Dermis microvascular lymphatic vessel endothelial cell (primary cell): ENCODE measurements at places on chromosomes 6 and 20. TPM values are rescaled to one million over a fixed set of nuclear protein-coding genes. Genes with fewer than 3 reads are reported as not detected.

Gene NR2E1
- total RNA-seq = not detected in 2 replicates

Gene C20orf141
- not detected in 2 replicates for total RNA-seq

Gene FILIP1
- 1.7 and 3.8 TPM in 2 replicates for total RNA-seq

Gene NKX2-4
- total RNA-seq = not detected in 2 replicates

Gene PDE10A
- 8.0 and 10.2 TPM in 2 replicates for total RNA-seq

Gene PRDM13
- total RNA-seq = not detected in 2 replicates

Gene STMND1
- not detected in 2 replicates for total RNA-seq

Gene HS3ST5
- total RNA-seq = not detected in 2 replicates

Gene PSORS1C2
- not detected in 2 replicates for total RNA-seq

Gene OR2B2
- total RNA-seq = not detected in 2 replicates

Gene ESR1
- total RNA-seq = not detected in 2 replicates

Gene PLG
- total RNA-seq = not detected in 2 replicates

Gene PGC
- total RNA-seq = not detected in 2 replicates

Gene KCNG1
- 1.9 and 2.3 TPM in 2 replicates for total RNA-seq

Gene SOX18
- total RNA-seq = 27.2 and 75.7 TPM in 2 replicates

Gene SGK2
- under 0.01 and 0.13 TPM in 2 replicates for total RNA-seq

Gene HSPA1L
- 1.2 and 1.4 TPM in 2 replicates for total RNA-seq

Gene CDSN
- total RNA-seq = under 0.01 TPM in 1 of 2 replicates, not detected in the other

Gene TREML1
- not detected in 2 replicates for total RNA-seq

Gene SH3BGRL2
- 81.8 and 98.2 TPM in 2 replicates for total RNA-seq
